Vagina (tissue), 2 donors: ENCODE measurements at places on chromosomes 13 and 19.

DNA sequence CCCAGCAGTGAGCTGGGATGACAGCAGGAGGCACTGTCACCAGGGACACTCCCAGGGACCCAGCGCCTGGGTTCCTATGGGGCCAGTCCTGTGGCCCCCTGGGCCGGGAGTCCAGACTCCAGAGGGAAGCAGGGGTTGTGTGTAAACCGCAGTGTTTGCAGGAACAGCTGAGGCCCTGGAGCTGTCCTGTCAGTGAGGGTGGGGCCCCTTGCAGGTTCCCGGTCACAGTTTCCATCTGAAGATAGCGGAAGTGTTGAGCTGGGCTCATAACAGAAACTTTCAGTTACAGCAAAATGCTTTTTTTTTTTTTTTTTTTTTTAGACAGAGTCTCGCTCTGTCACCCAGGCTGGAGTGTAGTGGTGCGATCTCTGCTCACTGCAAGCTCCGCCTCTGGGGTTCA is 17.7 kb upstream of the CSNK1G2 start:
- DNase-seq, result no peak

- no peak for DNase-seq
Observed at GRCh38 chr19:2610637-2611482, 91.6 kb downstream of the GNG7 start.

DNA sequence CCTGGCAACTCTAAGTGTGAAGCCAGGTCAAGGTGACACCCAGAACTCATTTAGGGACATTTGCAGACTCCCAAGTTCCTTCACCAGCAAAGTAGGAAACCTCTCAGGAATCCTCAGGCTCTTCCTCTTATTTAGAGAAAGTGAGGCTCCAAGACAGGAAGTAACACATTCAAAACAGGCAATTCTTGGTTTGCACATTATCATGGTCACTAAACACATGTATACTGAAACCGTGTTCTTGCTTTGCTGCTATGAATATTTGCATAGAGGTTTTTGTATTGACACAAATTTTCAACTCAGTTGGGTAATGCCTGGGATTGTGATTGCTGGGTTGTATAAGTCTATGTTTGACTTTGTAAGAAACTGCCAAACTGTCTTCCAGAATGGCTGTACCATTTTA is 13.2 kb upstream of the URI1 start:
- DNase-seq, result no peak

DNA sequence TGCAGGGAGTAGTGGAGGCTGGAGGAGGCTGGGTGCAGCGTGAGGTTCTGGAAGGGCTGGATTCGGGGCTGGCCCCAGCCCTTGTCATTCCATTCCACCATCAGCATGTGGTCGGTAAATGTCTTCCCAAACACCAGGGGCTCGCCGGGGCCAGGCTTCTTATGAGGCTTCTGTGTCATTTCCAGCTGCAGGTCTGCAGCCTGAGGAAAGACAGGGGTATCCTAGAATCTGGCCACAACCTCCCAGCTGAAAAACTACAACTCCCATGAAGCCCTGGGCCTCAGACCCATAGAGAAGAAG is 4.4 kb downstream of the BCAT2 start:
- DNase-seq, result no peak

DNA sequence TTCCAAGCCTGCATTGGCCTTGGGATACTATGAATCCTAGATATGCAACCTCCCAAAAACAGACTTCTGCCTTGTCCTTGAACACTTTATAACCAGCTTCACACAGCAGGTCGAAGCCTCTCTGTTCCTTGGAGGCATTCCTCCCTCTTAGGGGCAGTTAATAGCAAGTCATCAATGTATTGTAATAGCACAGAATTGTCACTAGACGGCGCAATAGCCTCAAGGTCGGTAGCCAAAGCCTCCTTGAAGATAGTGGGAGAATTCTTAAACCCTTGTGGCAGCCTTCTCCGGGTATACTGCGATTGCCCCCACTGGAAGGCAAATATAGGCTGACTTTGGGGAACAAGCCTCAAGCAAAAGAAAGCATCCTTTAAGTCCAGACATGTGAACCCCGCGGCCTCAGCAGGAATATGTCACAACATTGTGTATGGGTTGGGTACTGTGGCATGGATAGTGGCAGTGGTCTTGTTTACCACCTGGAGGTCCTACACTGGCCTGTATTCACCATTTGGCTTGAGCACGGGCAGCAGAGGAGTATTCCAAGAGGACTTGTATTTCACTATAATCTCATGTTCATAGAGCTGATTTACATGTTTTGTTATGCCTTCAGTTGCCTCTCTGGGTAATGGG is 61.1 kb downstream of the ZNF431 start:
- no peak for DNase-seq

DNA sequence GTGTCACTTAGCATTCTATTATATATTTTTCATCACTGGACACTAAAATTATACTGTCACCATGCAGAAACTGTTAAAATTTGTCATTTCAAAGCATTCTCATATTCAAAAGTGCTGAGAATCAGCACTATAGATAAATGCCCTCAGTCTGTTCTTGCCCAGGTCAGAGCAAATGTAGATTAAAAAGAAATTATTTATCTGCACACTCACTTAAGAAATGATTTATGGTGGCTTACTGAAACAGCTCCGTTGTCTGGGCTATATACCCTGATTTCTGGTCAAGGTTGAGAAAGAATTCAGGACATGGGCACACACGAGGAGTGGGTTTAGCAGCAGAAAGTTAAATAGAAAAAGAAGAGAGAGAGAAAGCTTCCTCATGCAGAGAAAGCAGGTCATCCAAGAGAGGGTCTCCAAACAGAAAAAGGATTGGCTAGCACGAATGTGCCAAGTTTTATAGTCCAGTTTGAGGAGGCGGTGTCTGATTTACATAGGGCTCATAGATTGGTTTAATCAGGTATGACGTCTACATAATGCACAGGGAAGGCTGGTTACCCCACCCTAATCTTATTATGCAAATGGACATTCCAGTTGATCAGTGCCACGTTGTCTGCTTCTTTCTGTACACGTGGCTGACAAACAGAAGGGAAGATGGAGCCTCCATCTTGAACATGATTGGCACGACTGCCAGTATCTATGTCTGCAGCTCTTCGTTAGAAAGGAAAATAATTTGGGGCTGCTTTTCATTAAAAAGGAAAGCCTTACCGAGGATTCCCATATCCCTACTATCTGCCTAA is 47.3 kb upstream of the N4BP2L1 start:
- DNase-seq, result no peak

GRCh38 chr13:43529796-43530195 is 257.0 kb downstream of the ENOX1 start:
- no peak for DNase-seq

GRCh38 chr19:33394723-33395560 is 21.4 kb downstream of the CEBPG start:
- no peak for DNase-seq

DNA sequence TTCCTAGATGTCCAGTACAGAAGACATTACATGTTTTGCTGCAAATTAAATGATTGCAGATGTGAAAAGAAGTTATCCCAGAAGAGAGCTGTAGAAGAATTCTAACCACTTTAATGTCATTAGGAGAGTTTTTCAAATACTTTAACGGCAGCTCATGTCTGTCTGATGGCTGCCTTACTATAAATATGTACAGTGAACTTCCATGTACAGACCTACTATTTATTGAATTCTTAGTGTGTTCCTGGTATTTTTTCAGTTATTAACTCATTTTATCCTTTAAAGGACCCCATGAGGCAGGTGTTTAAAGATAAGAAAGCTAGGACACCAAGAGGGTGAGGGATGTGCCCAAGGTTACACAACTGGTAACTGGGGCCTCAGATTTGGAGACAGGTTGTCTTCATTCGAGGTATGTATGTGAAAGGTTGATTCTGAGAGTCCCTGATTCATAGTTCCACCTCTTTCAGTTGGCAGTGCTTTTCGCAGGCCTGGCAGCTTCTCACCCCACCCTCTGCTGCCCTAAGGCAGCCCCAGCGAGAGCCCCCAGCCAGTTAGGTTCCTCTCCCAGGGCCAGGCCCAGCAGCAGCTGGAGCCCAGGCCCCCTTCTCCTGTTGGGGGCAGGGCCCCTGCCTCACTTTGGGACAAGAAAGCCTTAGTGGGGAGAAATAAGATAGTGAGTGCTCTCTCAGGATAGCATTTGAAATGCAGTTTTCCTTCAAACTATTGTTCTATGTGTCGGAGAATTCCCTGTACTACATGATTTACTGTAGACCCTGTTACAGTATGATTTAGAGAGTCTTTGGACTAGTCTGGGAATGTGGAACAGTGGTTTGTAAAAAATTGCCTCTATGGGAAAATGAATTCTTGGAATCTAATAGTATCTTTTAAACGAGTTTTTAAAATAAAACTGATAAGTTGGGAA is 67.7 kb upstream of the TEX29 start:
- no peak for DNase-seq

GRCh38 chr13:113907635-113908617 is 44.0 kb upstream of the GAS6 start:
- DNase-seq, result peak; percentile 77

GRCh38 chr19:18488838-18489626 is 32.8 kb downstream of the ELL start:
- DNase-seq, result no peak

- DNase-seq, result no peak
Observed at GRCh38 chr13:80558074-80558473, 217.1 kb upstream of the SPRY2 start.

DNA sequence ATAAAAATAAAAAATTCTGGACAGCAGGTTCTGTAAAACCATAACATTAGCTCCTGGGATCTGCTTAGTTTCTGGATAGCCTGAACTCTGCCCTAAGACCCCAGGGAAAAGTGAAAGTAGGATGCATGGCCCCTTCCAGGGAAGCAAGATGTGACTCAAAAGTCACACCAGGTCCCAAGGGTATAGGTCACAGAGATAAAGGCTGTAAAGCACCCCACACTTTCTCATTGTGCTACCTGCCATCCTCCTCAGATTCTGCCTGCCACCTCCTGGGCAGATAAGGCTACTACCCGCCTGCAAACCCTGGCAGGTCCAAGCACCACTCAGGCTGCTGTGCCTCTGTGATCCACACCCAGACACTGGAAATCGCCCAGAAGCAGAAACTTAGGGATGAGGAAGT is 20.6 kb downstream of the FFAR2 start:
- DNase-seq, result no peak

DNA sequence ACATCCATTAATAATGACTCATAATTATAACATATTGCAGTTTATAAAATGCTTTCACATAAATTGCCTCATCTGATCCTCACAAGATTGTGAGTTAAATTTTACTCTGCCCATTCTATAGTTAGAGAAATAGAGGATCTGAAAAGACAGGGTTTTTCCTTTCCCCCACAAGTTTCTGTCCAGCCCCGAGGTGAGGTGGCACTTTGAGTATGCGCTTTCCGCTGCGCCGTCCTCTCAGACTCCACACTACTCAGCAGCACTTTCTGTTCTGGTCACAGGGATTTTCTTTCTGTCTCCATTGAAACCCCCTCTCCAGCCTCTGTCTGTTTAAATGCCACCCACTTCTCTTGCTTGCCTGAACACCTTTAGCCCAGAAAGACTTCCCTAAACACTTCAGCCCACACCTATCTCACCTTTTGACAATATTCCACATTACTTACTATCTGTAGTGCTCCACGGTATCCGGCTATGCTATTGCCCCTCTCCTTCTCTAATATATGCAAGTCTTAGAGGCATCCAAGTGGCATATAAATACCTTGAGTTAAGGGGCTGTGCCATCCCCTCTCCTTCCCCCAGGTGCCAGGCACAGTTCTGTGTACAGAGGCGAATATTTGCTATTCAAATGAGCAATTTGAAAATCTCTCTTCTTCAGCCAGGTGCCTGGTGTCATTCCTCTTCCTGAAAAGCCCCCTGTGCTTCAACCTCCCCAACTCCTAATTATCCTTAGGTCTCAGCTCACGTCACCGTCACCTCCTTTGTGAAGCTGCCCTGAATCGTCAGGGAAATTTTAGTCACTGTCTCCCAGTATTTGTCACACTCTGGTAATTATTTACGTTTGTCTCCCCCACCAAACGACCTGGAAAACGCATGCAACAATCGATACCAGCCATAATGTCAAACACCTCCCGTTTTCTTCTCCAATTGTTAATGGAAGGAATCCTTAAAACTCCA is 268.7 kb downstream of the NHLRC3 start:
- DNase-seq, result no peak

- no peak for DNase-seq
Observed at GRCh38 chr19:1843116-1843515, 5.2 kb downstream of the REXO1 start.

DNA sequence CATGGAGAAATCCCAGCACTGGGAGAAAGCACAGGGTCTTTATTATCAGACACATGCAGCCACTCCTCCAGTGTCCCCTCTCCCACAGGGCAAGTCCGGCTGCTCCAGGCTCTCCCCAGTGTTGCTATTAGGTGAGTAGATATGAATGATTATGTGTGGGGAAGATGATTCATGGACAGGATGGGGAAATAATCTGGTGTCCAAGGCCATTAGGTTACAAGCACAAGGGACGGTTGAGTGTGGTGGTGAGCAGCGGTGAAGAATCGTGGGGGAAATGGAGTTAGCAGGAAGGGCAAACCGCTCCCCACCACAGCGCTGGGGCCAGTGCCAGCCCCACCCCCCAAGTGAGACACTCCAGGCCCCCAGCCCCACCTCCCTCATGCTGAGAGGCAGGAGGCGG is 19.0 kb downstream of the CD177 start:
- no peak for DNase-seq

DNA sequence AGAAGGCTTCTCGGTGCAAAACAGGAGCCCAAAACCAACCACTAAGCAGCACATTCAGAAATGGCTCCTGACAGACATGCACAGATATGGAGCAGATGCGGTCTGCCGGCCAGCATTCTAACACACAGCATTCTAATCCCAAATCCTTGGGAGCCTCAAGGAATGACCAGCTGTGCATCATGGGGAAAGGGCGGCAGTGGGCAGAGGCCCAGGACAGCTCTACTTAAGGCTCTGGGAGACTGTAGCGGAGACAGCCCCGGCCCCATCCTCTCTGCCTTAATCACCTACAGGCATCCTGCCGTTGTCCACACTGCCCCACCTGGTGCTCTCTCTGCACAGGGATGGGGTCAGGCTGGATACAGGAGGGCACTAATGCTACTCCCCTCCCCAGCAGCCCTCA is 1016.0 kb downstream of the UQCRFS1 start:
- DNase-seq, result no peak

DNA sequence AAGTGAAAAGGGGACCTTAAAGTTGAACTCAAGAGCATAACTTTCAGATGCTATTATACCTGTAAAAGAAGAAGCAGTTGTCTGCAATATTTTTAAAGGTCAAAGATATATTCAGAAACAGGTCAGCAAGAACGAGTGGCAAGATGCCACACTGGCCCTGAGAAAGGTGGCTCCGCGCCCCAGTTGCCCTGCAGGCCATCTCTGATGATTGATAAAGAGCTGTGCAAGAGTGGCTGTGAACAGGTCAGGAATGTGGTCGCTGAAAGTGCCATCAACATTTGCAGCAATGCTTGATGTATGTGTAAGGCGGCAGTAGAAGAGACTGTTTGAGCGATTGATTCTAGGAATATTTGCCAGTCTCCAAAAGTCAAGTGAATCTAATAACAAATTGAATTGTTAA is 664.2 kb upstream of the SLC10A2 start:
- no peak for DNase-seq

DNA sequence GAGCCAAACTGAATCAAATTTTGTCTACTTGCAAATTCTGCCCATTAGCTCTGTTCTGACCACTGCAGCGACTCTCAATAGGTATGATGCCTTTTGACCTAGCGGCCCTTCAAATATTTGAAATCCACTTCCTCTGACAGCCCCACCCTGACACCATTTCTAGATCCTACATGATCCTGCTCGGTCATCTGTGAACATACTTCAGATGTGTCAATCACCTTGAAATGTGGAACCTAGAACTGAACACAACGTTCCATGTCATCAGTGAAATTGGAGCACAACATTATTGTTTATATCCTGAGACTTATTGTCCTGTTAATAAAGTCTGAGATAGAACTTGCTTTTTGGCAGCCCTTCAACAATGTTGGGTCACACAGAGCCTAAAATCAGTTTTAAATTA is 98.2 kb downstream of the UBL3 start:
- no peak for DNase-seq

- DNase-seq, result no peak
Observed at GRCh38 chr19:2261438-2262172, 5.4 kb upstream of the JSRP1 start.
